CD4-positive, alpha-beta T cell treated with Interleukin-17A for 4 hours (primary cell): ENCODE measurements at places on chromosomes 4 and X.

GRCh38 chrX:34197946-34198345 is 65.8 kb upstream of the FAM47A start:
- no peak for DNase-seq

- no peak for DNase-seq
These were observed 57.8 kb upstream of the HCCS start for GRCh38 chrX:11053351-11053750.

- peak; percentile 23 for DNase-seq
These were observed 660.3 kb upstream of the PITX2 start for GRCh38 chr4:111283066-111283677.

DNA sequence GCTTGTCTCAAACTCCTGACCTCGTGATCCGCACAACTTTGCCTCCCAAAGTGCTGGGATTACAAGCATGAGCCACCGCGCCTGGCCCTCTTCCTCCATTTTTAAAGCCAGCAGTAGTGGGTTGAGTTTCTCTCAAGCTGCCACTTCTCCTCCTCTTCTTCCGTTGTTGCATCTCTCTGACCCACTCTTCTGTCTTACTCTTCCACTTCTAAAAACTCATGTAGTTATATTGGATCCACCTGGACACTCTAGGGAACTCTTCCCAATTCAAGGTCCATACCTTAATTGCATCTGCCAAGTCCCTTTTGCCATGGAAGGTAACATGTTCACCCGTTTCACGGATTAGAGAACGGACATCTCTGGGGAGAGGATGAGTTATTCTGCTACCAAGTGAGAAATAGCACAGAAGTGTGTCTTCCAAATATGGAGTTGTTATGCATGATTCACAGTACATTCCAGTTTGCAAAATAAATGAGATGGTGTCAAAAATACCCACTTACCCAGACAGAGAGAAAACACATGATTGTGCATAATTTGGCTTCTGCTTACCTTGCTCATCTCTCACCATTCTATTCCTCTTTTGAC is 51.8 kb downstream of the GBA3 start:
- DNase-seq: no peak

DNA sequence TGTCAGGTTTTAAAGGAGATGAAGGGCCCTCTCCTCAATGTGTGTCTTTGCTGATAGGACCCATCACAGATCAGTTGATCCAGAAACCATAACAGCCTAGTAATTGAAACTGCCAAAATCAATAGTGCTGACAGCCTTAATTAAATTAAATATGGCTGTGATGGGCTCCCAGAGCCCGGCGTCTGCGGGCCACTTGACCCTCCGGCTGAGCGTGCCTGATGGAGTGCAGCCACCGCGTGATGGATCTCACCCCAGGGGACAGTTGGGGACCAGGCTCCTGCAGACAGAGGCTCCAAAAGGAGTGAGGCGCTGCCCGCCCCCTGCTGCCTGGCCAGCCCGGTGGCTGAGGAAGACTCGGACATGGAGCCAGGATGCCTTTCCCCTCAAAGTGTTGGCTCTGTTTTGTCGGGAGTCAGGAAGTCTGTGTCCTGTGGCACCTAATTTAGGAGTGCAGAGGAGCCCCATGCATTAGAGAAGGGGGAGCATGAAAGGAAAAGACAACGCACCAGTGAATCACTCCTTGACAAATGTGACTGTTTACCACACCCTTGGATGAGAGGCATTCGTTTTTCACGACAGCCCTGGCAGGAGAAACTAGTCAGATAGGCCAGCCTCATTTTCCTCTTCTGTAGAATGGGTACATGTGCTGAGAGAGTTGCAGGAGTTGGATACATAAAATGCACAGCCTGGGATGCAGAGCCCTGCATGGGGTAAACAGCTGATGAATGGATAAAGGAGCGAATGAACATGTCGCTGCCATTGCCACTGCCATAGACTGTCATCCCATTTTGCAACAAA is 40.9 kb upstream of the MSX1 start:
- DNase-seq: no peak

GRCh38 chr4:10066670-10067651 is 45.7 kb upstream of the SLC2A9 start:
- DNase-seq: no peak

DNA sequence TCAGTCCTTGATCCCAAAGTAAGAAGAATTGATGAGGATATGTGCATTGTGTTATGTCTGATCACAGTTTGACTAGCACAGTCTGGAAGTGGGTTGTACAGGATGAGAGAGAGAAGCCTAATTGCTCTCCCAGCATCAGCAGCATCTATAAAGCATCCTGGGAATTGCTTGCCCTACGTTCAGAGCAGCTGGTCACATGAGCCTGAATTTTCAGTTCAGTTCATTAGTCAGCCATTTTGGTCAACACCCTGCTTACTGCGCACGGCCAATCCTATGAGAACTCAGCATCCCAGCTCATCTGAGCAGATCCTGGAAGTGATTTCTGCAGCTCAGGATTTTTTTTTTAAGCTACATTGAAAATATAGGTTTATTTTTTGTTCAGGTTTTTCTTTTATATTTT is at the start of gene RUFY3:
TSS of gene RUFY3 (plus strand) at position 218 of the 400 bp plus-strand sequence. CDS start 610 bp downstream, outside the sequence.
- DNase-seq: no peak
